Dermis blood vessel endothelial cell (primary cell): ENCODE measurements at places on chromosomes 5 and 9. TPM values are rescaled to one million over a fixed set of nuclear protein-coding genes. Genes with fewer than 3 reads are reported as not detected.

Gene GARNL3
- 2.4 and 3.4 TPM in 2 replicates for total RNA-seq

Gene TEX48
- total RNA-seq = not detected in 2 replicates

Gene CNTRL
- total RNA-seq = 15.1 and 22.0 TPM in 2 replicates

Gene ACER2
- 10.7 and 15.7 TPM in 2 replicates for total RNA-seq

Gene NIPSNAP3A
- total RNA-seq = 44.0 and 52.1 TPM in 2 replicates

Gene IFNK
- not detected in 2 replicates for total RNA-seq

Gene MEIKIN
- total RNA-seq = not detected in 2 replicates

Gene SHC3
- 0.05 and 0.17 TPM in 2 replicates for total RNA-seq

Gene CATSPER3
- 0.34 TPM in 1 of 2 replicates, not detected in the other for total RNA-seq

DNA sequence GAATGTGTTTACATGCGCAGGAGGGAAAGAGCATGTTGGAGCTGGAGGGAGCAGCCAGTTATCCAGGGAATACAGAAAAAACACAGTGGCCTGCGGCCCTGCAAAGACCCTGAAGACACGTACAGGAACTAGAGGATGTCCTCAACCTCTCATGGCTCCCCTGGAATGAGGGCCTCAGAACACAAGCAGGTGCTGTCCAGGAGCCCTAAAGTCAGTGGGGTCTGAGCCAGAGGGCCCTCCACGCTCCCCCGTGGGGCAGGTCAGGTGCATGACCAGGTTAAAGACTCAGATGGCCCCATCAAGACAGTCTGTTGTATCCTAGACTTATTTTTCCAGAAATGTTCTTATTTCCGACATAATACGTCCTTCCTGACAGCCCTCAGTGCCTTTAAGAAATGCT lies 106.9 kb downstream of the ROR2 start:
- no peak for DNase-seq

DNA sequence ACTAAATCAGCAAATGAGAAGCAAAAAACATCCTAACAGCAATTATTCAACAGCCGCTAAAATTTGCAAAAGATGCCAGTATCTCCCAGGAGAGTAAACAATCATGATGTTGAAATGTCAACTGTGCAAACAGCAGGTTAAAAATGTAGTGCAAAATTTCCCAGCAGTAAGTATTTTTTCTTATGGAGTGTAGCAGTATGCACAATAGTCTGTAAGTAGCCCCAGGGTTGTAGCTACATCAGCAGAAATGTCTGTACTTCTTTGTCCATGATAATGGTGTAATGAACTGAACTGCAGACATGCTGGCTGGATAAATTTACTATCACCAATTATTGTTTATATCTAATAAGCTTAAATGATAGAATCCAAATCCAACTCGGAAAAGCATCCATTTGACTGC lies 31.4 kb downstream of the GRIN3A start:
- no peak for DNase-seq

DNA sequence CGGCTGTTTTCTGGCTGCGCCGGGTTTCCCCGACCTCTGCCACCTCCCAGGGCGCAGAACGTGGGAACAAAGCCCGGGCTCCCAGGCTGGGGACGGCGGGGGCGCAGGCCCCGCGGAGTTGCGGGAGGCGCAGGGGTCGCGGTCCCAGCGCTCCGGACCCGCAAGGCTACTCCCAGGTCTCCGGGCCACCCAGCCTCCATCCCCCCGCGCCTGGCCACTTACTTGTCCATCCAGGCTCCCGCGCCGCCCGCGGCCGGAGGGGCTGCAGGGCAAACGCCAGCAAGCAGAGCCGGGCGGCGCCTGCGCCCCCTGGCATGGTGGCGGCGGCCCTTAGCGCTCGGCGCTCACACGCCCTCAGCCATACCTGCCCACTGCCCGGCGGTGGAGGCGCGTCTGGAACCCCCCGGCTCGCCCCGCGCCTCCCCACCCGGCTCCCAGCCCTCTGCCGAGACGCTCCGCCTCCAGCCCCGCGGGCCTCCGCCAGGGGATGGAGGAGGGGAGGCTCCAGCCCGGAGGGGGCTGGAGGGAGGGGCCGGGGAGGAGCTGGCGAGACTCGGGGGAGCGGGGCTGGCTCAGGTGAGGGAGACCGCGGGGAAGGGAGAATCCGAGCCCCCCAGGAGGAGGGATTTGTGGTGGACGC lies at the start of gene ADAM19:
Gene ADAM19 (minus strand): TSS at position 395 of the 640 bp plus-strand sequence. CDS start 79 bp downstream, at position 316.
- DNase-seq = peak; percentile 71

DNA sequence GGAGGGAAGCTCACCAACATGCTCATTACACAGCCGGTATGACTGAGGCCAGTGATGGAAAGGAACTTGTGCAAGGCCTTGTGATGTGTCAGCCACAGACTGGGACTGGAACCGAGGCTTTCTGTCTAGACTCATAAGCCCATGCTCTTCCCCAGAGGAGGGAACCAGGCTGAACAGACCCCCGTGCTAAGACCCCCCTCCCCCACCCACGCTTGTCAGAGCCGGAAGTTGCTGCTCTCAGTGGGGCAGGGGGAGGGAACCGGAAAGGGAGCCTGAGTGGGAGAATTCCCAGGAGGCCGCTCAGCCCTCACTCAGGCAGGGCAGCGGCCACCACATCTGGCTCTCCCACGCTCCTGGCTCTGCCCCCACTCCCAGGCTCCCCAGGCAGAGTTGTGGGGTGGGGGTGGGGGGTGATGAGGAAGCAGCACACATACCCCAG lies 4.1 kb upstream of the PDGFRB start:
- DNase-seq = no peak

DNA sequence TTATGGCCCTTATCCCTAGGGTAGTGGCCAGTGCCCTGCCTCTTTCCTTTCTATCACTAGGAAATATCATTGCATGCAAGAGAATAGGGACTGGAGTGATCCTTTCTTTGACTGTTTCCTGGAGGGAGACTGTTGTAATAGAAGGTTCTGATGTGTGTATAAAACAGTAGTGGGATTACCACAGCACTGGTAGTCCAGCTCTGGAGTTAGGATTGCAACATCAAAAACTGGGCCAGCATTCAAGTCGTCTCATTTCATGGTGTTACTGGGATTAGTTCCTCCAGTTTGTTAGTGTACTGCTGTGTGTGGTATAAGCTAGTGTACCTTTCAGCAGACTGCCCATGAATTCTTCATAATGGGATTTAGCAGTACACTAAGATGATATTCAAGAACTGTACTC lies 45.8 kb downstream of the KIAA1958 start:
- no peak for DNase-seq

DNA sequence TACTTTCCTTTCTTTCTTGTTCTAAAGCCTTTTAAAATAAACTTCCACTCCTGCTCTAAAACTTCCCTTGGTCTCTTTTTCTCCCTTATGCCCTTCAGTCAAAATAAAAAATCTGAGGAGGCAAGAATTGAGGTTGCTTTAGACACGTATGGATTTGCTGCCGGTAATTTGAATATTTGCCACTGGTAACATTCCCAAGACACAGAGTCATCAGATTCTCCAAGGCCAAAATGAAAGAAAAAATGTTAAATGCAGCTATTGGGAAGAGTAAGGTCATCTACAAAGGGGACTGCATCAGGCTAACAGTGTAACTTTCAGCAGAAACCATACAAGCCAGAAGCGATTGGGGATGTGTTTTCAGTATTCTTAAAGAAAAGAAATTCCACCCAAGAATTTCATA lies 311.1 kb downstream of the CDH18 start:
- DNase-seq = no peak

GRCh38 chr5:61450493-61451279 lies 118.6 kb downstream of the ZSWIM6 start:
- DNase-seq = peak; percentile 72

GRCh38 chr5:112931473-112931872 lies 9.4 kb upstream of the REEP5 start:
- DNase-seq = no peak

DNA sequence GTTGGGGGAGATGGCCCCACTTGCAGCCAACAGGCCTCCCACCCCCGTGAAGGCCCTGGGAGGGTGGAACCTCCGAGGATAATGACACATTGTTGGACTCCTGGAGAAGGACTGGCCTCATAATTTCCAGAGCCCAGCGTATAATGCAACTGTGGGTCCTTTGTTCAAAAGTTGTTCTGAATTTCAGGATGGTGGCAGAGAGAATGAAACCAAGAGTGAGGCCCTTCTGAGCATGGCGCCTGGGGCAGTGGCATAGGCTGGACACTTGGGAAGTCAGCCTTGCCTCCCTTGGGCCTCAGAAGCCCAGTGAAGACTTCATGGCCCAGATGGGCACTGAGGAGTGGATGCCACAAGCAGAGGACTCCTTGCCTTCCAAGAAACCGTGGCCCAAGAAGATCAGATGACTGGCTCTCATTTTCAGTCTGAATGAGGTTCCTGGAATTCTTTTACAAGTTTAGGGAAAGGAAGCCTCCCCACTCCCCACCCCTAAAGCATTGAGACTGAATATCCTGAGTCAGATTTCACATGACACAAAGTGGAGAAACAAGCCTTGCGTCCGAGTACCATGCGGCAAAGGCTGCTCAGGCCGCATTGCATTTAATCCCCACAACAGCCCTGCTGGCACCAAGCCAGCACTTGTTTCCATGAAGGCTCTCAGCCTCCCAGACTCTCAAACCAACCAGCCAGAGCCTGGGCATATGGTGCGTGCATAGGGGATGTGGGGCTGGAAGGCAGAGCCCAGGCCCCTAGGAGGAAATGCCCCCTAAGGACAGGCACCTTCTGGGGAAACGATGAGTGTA lies 96.7 kb upstream of the SMIM23 start:
- no peak for DNase-seq

- no peak for DNase-seq
Measured at GRCh38 chr9:127370147-127370579, 26.8 kb upstream of the SLC2A8 start.
